ENCODE measurements at places on chromosomes 3 and 15.

DNA sequence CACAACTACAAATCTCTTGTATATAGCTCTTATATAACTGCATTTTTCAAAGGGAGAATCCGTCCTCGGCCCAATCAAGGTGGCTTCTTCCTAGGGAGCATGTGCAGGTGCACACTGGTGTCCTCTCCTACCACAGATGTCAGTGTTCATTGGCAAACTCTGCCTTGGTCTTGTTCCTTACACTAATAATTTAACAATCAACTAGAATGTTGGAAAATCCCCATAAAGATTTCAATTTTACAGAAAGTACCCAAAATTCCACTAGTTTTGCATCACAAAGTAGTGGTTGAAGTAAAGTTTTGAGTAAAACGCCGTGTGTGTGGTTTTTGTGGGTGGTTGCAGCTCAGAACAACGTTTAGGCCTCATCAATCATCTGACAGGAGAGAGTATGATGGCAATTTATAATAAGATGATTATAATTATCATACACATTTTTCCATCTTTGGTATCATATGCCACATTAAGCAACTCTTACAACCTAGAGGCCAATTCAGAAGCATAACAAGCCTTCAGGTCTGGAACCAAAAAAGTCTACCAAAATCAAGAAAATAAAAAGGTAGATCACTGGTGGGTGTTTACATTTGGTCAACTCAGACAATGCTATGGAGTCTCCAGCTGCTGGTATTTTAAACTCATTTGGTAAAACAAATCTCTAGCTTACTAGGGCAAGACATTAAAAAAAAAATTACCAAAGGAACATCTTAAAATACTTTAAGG, 128.9 kb upstream of the BHLHE40 start:
- no peak for DNase-seq

DNA sequence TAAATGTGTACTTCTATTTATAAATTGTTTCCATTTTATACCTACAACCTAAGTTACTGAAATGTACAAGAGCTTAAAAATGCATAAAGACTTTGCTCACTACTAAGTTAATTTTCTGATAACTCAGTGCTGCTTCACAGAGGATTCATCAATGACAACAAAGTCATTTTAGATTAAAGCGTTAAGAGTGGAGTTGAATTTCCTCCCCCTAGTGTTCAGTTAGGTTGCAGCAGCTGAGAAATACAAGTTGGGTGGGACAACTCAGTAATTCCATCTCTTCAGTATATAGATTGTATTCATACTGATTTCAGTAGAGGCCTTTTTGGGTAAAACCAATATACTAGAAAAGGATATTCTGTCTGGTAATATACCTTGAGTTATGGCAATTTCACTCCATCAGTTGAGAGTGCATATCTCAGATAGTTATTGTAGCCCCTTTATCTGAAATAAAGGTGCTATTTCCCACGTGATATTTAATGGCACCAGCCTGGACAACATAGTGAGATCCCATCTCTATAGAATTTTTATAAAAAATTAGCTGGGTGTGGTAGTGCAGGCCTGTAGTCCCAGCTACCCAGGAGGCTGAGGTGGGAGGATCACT, 6.9 kb upstream of the RPL35A start:
- DNase-seq, result no peak

GRCh38 chr15:52097180-52097579, 15.4 kb downstream of the BCL2L10 start:
- no peak for DNase-seq

GRCh38 chr3:43531835-43532234, 90.0 kb downstream of the ANO10 start:
- no peak for DNase-seq

- no peak for DNase-seq
Measured at GRCh38 chr15:74982183-74982582, 13.2 kb upstream of the SCAMP5 start.

DNA sequence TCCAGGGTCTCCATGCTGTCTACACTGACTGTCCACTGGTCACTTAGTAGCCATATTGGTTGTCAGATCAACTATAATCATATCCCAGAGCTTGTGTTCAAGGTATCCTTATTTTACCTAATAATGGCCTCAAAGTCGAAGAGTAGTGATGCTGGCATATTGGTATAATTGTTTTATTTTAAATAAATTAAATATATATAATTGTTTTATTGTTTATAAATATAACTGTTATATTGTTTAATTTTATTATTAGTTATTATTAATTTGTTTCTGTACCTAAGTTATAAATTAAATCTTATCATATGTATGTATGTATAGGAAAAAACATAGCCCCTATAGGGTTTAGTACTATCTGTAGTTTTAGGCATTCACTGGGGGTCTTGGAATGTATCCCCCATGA, 205.0 kb downstream of the FOXP1 start:
- DNase-seq, result no peak

DNA sequence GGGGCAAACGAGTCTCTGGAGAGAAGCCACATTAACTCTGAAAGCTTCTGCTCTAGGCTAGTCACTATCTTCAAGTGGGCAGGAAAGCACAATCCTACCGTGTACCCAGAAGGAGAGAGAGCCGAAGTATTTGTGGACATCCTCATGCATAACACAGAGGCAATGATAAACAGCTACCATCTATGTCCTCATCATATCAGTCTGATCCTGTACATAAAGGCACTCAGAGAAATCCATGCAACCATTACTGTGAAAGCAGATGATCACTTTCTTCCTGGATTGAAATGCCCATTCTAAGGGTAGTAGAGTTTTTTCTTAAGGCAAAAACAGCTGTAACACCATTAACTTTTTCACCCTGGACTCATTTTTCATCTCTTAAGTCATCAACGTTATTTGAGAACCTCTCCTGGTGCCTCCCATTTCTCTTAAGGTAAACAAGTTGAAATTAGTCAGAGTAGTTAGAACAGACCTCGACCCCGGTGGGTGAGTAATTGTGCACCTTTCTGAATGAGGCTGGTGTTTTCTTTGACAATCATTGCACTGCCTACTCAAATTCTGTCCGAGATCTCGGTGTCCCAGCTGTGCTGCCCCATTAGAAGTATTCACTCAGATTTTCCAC, 327.4 kb downstream of the SHQ1 start:
- no peak for DNase-seq

- no peak for DNase-seq
Measured at GRCh38 chr3:161905520-161906132, 409.0 kb downstream of the OTOL1 start.

- DNase-seq, result no peak
Measured at GRCh38 chr3:2978977-2979732, 131.0 kb downstream of the IL5RA start.

- DNase-seq, result no peak
Measured at GRCh38 chr3:167700926-167701325, 33.8 kb downstream of the PDCD10 start.

All from NCI-H774 (cell line).